Hippocampal formation (tissue), 2 donors: ENCODE measurements at places on chromosomes 1 and 21.

DNA sequence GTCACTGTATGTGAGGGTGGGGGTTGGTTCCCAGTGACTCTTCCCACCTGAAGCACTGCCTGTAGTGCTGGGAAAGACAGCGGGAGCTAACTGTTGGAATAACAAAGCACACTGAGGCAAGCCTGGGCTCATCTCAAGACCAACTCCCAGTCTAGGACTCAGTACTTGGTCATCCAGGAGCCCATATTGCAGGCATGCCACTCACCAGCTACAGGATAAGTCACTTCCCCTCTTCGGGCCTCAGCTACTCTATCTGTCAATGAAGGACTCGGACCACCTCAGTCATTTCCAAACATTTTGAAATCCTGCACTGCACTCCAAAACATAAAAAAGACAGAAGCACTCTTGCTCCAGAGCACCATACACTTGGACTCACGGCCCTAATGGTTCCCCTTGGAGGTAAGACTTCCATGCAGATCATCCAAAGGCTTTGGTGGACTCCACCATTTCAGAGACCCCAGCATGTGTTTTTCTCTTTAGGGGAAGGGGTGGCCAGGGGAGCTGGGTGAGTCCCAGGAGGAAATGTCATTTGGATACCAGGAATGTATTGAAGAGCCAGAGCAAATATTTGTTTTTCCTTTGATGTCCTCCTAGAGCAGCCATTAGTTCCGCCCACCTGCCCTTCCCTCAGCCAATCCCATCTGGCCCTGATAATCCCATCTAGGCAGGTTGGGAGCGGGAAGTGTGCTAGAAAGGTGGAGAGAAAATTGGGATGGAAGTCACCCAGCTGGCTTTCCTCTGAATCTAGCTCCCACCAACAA, 3.1 kb downstream of the NUAK2 start:
- no peak for DNase-seq

GRCh38 chr1:84008631-84009030, 9.7 kb upstream of the TTLL7 start:
- DNase-seq: no peak

DNA sequence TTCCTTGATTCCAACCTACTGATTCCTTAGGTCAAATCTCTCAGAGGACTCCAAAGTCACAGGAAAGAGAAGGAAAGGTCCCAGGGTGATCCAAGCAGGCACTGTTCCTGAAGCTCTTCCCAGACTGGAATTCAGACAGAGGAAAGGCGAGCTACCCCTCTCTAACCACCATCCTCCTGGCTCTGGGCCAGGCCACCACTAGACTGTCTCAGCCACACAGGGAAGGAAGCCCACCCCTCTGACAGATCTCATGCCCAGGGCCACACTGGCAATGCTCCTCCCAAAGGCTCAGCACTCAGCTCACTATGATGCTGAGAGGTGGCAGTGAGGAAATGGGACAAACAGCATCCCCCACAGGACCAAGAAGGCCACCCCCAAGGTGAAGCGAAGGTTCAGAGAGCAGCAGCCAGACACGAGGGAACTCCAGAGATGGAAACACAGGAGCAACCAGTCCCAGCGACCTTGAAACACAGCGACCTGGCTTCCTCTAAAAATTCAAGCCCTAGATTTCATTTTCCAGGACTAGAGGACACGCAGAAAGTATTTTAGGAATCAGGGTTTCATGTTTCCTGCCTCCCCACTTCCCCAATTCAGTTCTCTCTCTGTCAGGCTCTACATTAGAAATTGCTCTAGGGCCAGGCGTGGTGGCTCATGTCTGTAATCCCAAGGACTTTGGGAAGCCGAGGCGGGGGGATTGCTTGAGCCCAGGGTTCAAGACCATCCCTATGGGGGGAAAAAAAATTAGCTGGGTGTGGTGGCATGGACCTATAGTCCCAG, 18.8 kb downstream of the PIK3C2B start:
- DNase-seq: no peak

DNA sequence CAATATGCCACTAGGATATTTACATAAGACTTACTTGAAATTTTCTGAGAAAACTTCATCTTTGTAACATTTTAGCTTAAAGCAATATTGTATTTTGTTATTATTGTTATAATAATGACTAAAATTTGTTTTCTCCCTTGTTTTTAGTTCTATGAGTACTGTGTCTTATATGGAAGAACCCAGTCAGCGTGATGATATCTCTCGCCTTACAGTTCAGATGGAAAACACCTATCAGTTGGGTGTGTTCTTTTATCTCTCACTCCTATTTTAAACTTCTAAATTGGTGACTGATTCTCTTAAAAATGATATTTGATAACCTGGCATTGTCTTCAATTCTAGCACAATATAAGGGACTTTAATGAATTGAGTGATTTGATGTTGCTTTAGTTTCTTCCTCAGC, 18.0 kb downstream of the DYNLT5 start:
- no peak for DNase-seq

- peak; percentile 16 for DNase-seq
These were observed 95.2 kb downstream of the NPHP4 start for GRCh38 chr1:5896706-5897660.

- no peak for DNase-seq
These were observed 34.6 kb upstream of the NID1 start for GRCh38 chr1:236099355-236099974.

GRCh38 chr1:53196017-53196484, 573 bp upstream of the CPT2 start:
- DNase-seq: no peak

- no peak for DNase-seq
These were observed 62.0 kb downstream of the ACBD6 start for GRCh38 chr1:180440335-180440734.

- no peak for DNase-seq
These were observed 15.9 kb upstream of the SKI start for GRCh38 chr1:2212274-2212531.

GRCh38 chr1:55546553-55546952, 331.4 kb upstream of the USP24 start:
- DNase-seq: no peak

GRCh38 chr1:52460694-52461093, 56.3 kb downstream of the PRPF38A start:
- DNase-seq: no peak

- no peak for DNase-seq
These were observed 163.5 kb downstream of the RYR2 start for GRCh38 chr1:237205400-237206064.

DNA sequence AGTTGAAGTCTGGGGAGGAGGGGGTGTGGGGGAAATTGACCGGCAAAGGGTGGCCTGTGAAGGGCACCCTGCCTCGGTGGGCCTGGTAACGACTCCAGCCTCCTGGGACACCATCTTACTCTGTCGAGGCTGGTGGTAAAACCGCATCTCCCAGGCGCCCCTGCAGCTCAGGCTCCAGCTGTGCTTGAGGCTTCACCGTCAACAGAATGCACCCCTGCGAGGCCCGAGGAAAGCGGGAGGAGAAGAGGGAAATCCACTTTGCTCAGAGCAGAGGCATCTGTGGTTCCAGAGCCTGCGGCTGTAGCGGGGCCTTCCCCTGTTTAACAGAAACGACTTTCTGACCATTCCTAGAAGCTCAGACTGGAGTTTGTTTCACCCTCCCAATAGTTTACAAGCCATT, 165.6 kb downstream of the NPHP4 start:
- DNase-seq: no peak

GRCh38 chr1:191174298-191174697, 696.6 kb upstream of the BRINP3 start:
- no peak for DNase-seq

DNA sequence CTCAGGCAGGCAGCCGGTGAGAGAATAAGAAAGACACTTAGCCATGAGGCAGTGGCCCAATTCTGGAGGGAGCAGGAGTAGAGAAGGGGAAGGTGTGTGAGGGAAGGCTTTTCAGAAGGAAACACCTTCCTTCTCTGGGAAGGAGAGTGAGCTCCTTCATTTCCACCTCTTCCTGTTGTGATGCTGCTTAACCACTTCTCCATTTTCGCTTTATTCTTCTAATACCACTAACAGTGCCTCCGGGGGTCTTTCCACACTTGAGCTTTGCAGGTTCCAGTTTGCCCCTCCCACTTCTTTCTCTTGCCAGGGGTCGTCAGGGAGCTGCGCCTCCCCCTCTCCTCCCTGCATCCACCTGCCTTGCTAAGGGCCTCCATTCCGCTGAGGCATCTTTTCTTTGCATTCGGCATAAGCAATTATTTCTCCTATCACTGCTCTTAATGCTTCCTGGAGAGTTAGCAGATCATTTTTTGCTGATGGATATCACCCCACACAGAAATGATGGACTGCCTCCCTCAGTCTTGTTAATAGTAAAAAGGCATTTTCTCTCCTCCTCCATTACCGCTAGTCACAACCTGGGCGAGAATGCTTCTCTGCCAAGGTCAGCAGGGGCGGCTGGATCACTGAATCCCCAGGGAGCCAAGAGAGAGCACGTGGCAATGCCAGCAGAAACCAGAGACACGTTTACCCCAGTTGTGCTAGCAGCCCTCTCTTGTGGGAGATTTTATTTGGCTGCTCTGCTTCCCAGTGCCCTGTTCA, 74.8 kb downstream of the ELAVL4 start:
- no peak for DNase-seq

- DNase-seq: peak; percentile 13
These were observed 1.1 kb downstream of the TAGLN2 start for GRCh38 chr1:159924025-159924790.

DNA sequence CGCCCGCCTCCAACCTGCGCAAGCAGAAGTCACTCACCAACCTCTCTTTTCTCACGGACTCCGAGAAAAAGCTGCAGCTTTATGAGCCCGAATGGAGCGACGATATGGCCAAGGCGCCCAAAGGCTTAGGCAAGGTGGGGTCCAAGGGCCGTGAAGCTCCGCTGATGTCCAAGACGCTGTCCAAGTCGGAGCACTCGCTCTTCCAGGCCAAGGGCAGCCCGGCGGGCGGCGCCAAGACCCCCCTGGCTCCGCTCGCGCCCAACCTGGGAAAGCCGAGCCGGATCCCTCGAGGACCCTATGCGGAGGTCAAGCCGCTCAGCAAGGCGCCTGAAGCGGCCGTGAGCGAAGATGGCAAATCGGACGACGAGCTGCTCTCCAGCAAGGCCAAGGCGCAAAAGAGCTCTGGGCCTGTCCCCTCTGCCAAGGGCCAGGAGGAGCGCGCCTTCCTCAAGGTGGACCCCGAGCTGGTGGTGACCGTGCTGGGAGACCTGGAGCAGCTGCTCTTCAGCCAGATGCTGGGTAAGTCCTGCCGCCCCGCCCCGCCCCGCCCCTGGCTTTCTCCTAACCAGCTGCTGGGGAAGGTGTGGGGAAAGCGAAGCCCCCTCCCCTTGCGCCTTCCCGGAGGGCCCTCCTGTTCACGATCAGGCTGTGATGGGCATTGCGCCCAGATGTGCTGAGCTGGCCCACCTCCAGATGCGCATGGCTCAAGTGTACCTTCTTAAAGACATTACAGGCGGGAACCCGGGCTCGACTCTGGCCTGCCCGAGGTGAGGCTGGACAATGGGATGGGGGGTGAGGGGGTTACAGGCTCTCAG, 110.2 kb downstream of the NAV1 start:
- no peak for DNase-seq

GRCh38 chr21:39144191-39144590, 39.1 kb downstream of the PSMG1 start:
- no peak for DNase-seq

- no peak for DNase-seq
These were observed 60.1 kb downstream of the SDCCAG8 start for GRCh38 chr1:243315893-243316292.

DNA sequence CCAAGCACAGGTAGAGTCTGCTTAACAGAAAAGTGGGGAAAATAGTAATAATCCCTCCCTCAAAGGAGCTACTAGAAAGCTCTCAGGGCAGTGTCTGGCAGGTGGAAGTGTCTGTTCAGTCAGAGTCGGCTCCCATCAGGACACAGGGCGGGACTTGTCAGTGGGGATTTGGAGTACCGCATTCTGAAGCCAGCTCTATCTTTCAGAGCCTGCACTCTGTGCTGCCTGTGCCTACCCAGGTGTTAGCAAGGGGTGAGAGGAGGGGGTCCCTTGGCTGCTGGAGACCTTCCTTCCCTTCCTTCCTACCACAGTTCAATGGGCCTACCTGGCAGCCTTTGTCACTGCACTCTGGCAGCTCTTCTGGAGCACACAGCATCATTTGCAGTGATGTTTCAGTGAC, 615.5 kb downstream of the AJAP1 start:
- DNase-seq: no peak

DNA sequence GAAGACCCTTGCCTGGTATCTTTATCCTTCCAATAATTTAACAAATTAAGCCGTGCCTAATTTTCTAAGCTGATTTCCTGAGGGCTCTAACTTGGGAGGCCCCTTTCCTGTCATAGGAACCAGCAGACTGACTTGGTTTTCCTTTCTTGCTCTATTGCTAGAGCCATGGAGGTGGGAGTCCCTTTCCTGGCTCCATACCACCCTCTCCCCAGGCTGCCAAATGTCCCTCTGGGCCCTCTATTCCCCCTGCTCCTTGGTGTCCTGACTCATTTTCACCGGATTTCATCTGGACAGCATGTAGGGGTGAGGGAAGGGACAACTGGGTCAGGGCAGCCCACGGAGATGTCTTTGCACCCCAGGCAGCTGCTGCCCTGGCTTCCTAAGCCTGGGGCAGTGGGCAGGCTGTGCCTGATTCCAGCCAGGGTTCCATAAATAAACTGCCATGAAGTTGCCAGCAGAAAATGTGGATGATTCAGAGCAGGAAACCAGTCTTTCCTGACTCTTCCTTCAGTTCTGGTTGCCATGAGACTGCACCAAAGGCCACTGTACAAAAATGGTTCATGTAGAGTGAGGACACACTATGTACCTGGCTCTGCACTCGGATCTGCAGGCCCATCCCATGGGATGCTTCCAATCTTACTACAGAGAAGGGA, 38.0 kb upstream of the SERBP1 start:
- DNase-seq: no peak

DNA sequence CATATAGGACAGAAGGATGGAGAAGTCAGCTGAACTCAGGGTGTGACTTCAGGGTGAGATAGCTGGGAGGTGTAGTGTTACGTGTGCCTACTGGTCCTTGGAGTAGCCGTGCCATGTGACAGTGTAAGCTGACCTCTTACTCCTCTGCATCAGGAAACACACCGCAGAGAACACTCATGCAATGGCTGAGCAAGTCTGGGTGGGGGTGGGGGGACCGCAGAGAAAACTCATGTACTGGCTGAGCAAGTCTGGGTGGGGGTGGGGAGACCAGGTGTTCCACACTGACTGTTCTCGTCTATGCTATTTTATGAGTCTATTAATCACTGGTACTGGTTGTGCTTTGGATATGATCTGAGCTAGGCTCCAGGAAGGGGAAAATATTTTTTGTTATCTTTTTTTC, 233.1 kb downstream of the PAPPA2 start:
- DNase-seq: no peak

DNA sequence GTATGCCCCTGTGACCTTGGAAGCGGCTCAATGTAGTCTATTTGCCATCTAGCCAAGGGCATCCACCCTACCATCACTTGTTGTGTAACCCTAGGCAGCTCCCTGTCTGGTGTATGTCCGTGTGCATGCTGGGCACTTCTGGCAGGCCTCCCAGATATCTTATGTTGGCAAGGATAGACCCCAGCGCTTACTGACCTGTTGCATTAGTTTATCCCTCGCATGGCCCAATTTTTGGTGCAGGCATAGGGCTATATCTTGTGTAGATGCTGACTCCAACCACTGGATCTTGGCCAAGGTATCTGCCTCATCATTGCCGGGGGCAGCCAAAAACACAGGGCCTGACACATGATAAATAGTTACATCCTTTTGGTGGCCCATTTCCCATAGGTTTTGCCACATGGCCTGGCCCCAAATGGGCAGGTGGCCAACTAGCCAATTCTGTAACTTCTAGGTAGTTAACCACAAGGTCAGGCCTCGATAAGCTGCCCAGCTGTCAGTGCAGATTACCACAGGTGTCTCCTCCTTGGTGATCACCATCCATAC, 14.0 kb upstream of the TBX19 start:
- DNase-seq: no peak

GRCh38 chr1:111598544-111598943, 21.0 kb upstream of the RAP1A start:
- no peak for DNase-seq

GRCh38 chr21:37644636-37645035, 271.6 kb downstream of the KCNJ6 start:
- no peak for DNase-seq
